ENCODE measurements at places on chromosomes 7 and 10.

DNA sequence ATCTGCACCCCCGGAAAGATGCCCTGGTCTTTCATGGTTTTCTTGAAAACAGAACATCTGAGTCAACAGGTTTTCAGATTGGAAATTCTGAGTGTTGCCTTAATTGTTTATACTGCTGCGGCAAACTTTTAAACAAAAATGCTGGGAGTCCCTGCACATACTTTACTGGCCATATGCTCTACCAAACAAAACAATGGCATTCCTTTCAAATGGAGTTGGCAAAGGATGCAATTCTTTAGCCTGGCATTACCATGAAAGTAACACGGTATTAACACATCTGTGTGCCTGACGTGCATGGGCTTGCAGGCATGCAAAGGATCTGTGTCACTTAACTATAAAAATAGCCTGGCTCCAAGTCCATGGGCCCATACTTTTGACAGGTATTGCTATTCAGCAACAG is 4.2 kb downstream of the INHBA start:
- no peak for DNase-seq

- no peak for DNase-seq
Measured at GRCh38 chr7:68381731-68382130, 1216.5 kb upstream of the AUTS2 start.

- no peak for DNase-seq
Measured at GRCh38 chr10:33010132-33011037, 52.4 kb upstream of the ITGB1 start.

GRCh38 chr7:122454776-122455507 is 150.4 kb upstream of the FEZF1 start:
- DNase-seq: no peak

DNA sequence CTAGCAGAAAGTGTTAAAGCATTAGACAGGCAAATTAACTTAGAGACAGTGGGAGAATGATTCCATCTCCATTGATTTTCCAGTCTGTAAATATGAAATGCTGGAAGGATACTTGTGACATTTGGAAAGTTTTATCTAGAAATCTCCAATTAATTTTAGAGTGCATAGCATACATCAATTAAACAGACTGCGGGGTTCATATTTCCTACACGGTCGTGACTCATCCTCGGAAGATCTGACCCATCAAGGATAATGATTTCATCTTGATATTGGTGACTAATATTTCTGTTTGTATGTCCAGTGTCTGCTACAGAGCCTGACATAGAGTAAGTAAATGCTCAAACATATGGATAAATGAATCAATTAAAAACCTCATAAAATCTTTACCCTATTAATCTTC is 474.9 kb downstream of the KCNMA1 start:
- DNase-seq: no peak

- no peak for DNase-seq
Measured at GRCh38 chr7:6423942-6424701, 23.6 kb downstream of the DAGLB start.

DNA sequence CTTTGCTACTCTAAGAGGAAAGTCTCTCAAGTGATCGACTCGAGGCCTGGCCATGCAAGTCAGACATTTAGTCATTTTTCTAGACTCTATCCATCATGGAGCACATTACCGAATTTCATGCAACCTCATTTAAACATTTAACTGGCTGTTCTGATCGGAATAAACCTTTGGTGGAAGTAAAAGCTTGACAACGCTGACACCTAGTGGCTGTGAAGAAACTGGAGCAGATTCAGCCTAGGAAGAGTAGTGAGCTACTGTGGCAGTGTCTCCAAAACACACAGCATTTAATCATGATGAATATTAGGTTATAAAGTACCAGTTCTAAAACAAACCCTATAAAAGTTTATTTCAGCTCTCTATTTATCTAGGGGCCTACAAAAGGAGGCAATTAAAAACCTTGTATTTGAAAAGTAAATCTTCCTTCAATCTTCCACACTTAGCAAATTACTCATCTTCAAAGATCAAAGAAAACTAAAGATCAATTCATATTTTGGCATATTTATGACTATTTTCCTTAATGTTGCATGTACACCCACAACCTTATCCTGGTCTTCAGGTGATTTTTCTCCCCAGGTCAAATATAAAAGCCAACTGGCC is 175.0 kb downstream of the CTNNA3 start:
- DNase-seq: no peak

- no peak for DNase-seq
Measured at GRCh38 chr7:158271646-158272045, 316.0 kb downstream of the PTPRN2 start.

DNA sequence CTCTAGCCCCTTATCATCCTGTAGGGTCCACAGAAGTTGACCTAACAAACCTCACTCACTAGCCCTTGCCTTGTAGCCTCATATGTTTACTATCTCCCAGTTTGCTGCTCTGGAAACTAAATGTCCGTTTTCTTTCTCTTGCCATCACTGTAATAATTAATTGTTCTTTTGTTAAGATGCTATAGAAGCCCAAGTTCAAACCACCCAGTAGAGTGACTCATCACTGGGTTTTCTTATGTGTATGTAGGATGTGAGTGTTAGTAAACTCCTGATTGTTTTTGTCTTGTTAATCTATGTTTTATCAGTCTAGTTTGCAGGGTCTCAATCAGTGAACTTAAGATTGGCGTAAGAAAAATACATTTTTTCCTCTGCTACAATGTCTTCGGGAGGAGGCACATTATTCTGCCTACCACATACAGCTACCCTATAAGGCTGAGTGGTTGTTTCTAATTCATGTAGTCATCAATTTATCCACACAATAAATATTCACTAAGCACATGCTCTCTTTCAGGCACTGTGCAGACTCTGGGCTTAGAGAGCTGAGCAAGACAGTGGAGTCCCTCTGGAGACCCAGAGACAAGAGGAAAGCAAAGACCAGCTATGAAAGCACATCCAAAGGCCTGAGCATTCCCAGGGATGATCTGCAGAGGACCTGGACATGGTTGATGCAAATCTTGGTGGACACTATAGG is 474.1 kb upstream of the AKR1E2 start:
- DNase-seq: no peak

GRCh38 chr7:51313738-51314425 is 2.7 kb downstream of the COBL start:
- no peak for DNase-seq

DNA sequence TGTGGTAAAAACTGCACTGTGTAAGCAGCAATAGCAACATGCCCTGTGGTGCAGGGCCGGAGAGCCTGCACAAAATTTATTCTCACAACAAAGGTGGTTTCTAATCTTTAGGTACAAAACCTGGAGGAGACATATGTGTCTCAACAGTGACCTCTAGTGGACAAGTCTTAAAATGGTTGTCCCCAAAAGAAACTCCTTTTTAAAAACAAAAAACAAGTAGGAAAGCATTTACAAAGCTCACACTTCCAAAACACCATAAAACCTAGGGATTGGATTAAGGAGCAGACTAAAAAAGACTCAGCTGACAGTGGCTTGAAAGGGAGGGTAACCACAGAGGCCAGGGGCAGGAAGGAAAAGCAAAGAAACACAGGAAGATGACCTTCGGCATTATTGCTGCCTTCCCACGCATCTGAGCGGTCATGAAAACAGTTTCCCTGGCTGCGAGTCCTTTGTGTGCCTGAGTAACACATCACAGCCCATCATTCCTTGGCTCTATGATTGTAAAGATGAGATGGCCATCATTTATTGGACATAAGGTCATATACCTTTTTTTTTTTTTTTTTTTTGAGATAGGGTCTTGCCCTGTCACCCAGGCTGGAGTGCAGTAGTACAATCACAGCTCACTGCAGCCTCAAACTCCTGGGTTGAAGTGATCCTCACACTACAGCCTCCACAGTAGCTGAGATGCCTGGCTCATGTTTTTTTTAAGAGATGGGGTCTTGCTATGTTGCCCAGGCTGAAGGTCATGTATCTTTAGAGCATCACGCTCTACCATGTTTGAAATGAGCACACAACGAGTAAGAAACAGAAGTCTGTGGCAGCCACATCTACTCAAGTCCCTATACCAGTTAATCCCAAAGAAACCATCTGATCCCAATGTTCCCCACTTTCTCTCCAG is 39.5 kb downstream of the RSU1 start:
- DNase-seq: no peak

- DNase-seq: no peak
Measured at GRCh38 chr7:103524042-103524907, 78.3 kb upstream of the SLC26A5 start.

DNA sequence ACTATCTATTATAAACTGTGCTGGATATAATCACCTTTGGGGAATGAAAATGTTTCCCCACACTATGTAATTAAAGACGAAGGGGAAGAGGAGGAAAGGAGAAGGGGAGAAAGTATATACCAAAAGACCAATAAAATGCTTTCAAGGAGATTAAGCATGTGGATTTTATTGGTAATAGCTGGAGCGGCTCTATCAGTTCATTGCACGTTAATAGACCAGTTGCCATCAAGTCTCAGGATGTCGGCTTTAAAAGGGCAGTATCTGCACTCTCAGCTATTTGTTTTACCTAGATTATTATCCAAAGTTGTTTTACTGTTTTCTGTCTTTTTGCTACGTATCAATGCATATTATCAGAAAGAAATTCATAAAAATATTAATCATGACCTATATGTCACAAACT is 9.0 kb downstream of the ETV1 start:
- DNase-seq: no peak

DNA sequence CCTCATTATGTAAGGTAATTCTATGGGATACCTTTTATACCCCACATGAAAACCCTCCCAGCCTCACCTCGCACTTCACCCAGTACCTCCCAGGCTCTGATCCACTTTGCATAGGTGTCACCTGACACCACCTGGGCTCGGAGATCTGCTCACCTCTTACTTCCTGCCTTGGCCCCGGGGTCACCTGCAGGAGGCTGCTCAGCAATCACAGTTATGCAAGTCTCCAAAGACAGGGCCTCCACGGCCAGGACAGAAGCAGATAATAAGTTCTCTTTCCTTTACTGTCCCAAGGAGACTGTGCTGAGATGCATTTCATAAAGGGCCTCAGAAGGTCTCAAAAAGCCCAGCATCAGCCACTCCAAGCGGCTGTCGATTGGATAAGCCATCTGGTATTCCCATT is 112.4 kb upstream of the PPP2R2D start:
- DNase-seq: no peak

- no peak for DNase-seq
Measured at GRCh38 chr10:16184096-16184597, 252.7 kb upstream of the PTER start.

- no peak for DNase-seq
Measured at GRCh38 chr10:62861507-62861906, 45.3 kb upstream of the EGR2 start.

- DNase-seq: no peak
Measured at GRCh38 chr10:133415752-133416151, 8.7 kb downstream of the SPRN start.

GRCh38 chr7:44884621-44885393 is 523 bp downstream of the PURB start:
- DNase-seq: no peak

- DNase-seq: no peak
Measured at GRCh38 chr10:114384181-114384580, 20.1 kb downstream of the AFAP1L2 start.

DNA sequence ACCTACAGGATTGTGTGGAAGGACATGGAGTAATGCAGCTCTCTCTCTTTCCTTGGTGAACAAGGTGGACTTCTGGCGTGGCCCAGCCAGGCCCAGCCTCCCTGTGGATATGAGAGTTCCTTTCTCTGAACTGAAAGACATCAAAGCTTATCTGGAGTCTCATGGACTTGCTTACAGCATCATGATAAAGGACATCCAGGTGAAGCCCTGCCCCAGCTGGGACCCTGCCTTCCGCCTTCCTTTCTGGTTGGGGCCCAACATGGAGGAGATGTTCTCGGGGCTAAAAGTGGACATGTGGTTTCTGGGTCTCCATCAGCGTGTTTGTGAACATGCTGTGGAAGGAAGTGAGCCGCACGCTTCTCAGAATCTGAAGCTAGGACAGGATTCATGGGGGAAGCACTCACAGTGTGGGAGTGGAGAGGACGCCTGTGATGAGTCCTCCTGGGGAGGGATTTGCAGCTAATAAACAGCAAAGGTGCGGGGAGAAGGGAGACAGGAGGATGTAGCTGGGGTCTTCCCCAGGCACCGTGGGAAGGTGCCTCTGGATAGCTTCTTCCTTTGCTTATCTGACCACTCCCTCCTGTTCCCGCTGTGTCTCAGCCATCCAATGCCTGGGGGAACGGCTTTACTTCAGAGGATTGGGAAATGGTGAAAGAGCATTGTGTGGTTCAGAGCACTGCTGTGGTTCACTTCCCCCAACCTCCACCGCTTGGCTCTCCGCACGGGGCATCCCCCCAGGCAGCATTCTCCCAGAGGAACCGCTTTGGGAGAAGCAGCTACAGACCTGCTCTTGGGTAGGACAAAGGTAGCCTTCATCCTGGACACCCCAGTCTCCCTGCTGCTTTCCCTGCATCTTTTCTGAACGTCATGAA is 5.5 kb downstream of the CPA5 start:
- DNase-seq: no peak

DNA sequence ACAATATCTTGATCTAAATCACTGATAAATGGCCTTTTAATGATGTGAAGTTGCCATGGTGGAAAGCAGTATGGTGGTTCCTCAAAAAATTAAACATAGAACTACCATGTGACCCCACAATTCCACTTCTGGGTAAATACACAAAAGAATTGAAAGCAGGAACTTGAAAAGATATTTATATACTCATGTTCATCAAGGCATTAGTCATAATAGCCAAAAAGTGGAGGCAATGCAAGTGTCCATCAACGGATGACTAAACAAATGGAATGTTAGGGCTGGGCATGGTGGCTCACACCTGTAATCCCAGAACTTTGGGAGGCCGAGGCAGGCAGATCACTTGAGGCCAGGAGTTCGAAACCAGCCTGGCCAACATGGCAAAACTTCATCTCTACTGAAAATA is 2.0 kb upstream of the DNAJC12 start:
- no peak for DNase-seq

- no peak for DNase-seq
Measured at GRCh38 chr7:106480616-106481031, 180.3 kb downstream of the CCDC71L start.

GRCh38 chr10:119542357-119542987 is at the start of gene RGS10:
TSS of gene RGS10 (minus strand) at chr10:119542719. CDS start at chr10:119542638, 81 bp downstream.
- DNase-seq: no peak

GRCh38 chr7:142563470-142563869 is 185.8 kb upstream of the PRSS1 start:
- DNase-seq: no peak

GRCh38 chr10:47055386-47056246 is 144.4 kb downstream of the PTPN20 start:
- DNase-seq: no peak

DNA sequence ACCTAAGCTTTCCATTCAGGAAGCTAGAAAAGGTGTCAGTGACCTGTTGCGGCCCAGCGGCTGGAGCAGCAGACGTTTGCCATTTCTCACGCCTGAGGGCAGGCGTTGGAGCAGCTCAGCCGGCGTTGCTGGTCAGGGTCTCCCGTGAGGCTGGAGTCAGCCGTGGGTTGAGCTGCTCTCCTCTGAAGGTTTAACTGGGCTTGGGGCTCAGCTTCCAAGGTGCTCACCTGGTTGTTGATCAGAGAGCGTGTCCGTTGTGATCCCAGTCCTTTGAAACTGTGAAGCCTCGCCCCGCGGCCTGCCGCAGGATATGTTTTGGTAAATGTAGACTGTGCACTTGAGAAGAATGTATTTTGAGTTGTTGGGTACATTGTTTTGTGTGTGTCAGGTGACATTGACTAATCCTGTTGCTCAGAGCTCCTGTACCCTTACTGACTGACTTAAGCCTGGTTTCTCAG is 20.6 kb upstream of the PWWP2B start:
- DNase-seq: no peak

All from thoracic aorta (tissue), 2 donors.